ENCODE measurements at places on chromosomes 3 and 15.

- DNase-seq = no peak
Observed at GRCh38 chr3:168558728-168559411, 463.1 kb upstream of the GOLIM4 start.

DNA sequence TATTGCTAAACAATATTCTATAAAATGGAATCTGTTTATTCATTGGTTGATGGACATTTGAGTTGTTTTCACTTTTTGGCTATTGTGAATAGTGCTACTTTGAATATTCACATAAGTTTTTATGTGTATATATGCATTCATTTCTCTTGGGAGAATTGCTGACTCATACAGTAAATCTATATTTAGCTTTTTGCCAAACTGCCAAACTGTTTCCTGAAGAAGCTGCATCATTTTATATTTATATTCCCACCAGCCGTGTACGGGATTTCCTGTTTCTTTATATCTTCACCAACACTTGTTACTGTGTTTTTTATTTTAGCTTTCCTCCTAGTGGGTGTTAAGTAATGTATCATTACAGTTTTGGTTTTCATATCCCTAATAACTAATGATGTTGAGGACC, 12.5 kb upstream of the TCAIM start:
- DNase-seq = no peak

GRCh38 chr3:12194669-12195161, 36.0 kb upstream of the TIMP4 start:
- no peak for DNase-seq

DNA sequence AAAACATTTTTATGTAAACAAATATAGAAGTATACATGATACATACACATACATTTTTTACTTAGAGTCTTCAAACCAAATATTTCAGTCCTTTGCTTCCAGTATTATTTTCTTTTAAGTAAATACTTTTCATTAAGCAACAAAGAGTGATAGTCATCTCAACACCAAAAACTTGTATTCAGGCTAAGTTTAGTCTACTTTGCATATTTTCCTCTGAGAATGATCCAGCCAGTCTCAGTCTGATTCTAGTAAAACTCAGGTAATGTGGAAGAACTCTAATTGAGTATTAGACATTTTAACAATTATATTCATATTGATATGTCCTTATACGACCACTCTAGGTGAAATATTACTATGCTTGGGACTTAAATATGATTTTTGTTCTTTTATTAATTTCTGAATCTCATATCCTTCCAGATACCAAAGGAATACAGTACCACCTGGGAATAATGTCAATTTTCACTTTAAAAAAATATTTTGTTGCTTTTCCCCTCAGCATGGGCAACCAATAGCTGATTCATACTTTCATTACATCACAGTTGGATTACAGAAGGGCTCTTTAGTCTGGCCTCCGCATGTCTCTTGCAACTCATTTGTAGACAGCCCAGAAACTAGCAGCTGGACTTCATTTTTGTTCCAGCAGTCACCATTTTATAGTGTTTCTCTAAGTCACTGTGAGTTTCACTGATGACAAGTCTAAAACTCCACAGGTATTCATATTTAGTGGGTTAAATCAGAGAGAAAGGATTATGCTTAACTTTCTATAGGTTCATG, 390.4 kb downstream of the ZBTB20 start:
- no peak for DNase-seq

DNA sequence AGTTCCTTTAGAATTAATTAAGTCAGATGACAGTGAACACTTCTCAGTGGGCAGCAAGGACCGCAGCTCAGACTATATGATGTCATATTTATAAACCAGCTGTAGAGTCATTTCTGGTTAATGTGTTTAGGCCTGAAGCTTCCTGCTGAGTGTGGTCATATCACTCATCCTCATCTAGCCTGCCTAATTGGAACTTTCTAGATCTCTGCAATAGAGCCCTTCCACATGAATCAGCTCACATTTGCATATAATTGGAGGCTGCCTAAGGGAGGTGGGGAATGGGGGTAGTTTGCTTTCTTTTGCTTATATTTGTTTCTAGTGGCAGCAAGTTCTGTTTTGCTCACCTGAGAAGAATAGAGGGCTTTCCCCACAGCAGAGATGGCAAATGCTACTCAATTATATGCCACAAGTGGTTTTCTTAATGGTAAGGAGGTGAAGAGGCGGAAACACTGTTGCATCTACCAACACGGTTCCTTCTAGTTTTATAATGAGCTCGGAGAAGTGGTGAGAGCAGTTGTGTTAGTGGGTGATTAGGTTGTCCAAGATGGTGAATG, 148.1 kb downstream of the KLHL25 start:
- DNase-seq = no peak

DNA sequence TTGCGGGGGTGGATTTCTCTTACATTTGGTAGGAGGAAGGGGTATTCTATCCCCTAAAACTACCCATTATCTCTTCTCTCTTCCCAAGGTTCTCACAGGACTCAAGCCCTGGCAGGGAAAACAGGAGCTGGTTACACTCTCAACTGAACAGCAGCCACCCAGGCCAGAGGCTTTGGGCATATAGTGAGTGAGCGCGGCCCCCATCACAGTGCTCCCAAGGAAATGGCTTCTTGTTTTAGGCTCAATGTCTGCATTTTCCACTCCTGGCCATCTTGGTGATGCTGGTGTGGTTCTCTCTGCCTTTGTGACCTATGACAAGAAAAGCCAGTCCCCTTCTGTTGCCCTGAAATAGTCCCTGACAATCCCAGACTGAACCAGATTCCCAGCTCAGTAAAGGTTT, 50.1 kb downstream of the WDR76 start:
- no peak for DNase-seq

DNA sequence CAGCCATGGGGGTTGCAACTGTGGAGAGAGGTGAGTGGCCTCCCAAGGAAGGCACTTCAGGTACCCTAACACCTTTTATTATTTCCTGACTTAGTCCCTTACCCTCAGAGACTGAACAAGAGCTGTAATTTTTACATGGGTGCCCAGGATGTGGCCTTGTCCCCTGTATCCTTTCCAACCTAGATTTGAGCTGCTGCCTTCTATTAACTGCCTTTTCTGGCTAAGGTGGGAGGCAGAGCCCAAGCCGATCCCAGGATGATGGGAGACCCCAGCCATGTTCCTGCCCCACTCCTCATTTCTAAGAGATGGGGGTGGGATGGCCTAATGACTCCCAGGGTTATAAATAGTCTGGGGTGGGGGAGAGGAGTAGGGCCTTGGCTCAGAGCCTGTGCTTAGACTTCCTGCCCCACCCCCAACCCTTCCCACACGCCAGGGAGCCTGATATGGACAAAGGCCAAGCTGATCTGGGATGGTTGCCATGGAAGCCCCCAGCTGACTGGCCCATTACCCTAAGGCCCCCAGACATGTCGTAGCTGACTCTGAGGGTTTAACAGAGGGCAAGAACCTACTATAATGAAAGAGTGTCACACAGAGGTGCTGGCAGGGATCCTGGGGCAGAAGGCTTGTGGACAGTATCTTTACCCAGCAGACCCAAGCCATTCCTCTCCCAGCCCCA, 1.9 kb downstream of the KLHDC8B start:
- no peak for DNase-seq

DNA sequence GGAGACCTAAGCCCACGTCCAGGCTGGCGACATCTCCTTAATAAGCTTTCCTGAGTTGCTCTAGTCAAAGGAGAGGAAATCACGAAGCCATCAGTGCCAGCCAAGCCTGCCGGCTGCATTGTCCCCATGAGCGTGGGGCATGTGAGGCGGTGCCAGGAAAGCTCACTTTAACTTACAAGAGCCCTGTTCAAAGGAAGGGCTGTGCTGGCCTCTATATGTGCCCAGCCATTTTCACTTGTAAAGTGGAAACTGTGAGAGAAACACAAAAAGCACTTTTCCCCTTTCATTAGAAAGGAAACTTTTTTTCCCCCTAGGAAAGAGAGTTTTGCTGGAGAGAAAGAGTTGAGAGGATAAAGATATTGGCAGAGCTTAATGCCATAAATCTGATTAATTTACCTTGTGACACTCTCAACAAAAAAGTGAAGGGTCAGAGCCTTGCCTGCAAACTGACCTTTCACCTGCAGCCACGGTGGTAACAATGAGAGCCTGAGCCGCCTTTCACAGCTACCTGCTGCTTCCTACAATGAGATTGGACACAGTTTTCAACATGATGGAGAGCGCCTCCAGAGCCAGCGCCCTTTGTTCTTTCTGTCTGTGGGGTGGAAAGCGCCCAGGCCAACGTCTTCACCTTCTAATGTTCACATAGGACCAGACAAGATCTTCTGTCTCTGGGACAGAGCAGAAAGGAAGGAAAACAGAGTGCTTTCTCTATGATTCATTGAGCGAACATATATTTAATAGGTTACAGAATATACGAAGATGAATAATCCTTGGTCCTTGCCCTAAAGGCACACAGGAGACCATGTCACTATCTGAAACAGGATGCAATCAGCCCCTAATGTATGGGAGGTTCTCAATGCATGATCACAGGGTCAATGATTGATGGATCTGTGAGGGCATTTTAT, 233.1 kb upstream of the HES1 start:
- no peak for DNase-seq

DNA sequence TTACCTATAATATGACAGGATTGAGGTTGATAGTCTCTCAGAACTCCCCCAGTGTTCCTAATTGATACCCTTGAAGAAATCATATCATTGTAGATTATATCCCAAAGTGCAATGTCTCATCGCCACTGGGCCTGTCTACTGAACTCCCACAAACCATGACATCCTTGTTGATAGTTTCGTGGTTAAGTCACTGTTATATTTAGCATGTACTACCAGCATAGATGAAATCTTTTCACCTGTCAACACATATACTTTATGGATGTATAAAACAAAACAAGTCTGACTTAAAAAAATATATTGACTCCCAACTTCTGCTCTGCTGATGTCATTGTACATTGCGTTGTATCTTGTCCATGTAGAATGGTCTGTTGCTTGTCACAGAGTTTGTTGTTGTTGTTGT, 128.1 kb downstream of the IQCH start:
- no peak for DNase-seq

DNA sequence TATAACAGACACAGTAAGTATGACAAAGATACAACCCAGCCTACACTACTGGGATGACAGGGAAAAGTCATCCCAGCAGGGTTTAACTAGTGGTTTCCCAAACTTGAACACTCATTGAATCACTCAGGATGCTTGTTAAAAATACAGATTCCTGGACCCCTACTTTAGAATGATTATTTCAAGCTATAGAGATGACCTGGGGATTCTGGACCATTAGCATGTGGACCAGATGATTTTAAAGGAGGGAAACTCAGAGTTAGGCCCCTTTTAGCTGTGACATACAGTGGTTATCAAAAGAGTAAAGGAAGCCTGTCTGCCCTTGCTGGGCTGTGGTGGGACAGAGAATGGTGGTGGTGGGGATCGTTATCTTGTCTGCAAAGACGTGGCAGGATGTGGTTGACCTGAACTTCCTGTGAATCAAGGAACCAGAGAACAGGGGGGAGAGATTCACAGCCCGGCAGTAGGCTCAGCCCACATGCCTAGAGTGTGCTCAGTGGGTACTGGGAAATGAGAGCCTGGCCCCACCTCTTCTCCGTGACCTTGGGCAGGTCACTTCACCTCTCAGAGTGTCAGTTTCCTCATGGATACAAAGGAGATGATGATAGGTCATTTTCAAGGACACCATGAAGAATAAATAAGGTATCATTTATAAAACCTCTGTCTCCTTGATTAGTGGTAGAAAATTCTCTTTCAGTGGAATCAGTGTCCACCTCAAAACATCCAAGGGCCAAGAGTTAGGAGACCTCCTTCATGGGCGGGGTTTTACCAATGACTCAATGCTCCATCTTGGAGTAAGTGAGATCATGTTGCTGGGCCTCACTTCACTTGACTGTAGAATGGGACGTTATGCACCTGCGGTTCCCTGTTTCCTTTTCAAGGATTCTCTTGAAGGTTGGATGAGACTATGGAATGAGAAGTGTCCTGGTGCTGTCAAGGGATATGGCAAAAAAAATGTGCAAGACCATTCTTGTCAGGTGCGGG, 306.5 kb downstream of the RPLP1 start:
- peak; percentile 83 for DNase-seq

DNA sequence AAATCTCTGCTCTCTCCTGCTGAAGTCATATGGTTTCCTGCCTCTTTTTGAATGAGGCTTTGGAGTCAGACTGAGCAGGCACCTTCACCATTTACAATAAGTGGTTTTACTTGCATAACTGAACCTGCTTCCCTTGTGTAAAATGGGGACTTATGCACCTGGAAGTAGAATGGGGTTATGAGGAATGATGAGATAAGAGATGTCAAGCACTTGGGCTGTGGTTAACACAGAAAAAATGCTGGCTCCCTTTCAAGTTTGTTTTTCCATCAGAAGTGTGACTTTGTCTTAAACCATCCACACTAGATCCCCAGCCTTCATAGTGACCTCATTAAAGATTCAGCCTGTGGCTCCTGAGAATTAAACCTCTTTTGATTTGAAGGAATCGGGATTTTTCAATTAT, 5.2 kb downstream of the EXOSC7 start:
- no peak for DNase-seq

- no peak for DNase-seq
Observed at GRCh38 chr3:178419071-178419470, 117.2 kb upstream of the KCNMB2 start.

DNA sequence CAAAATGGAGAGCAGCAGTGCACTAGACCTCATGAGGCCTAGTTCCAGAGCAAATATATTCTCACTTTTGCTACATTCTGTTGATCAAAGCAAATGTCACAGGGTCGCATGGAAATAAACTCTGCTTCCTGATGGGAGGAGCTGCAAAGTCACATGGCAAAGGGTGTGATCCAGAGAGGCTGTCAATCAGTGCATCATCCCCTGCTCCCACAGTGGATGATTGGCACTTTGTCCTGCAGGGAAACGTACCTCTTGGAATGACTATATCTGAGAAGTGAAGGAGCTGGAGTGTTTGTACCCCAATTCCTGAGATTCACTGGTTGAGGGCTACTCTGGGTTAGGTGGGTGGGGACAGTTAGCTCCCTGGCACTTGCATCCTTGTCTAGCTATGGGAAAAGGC, 195.1 kb upstream of the CTDSPL start:
- DNase-seq = no peak

DNA sequence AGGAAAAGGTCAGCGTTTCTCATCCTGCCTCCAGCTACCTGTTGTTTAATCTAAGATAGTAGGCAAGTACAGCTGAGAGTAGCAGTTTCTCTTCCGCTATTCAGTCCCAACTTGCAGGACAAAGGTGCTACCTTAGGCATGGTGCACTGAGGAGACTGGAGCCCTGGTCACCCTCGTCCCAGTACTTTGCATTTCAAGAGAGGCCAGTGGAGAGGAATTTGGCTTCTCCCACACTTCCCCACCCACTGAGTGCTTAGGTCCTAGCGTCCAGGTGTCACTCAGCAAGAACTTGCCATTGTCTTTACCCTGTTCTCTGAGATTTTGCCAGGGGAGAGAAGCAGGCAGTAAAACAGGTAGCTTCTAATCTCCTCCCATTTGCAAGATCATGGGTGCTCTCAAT, 12.5 kb upstream of the RPN1 start:
- DNase-seq = no peak

DNA sequence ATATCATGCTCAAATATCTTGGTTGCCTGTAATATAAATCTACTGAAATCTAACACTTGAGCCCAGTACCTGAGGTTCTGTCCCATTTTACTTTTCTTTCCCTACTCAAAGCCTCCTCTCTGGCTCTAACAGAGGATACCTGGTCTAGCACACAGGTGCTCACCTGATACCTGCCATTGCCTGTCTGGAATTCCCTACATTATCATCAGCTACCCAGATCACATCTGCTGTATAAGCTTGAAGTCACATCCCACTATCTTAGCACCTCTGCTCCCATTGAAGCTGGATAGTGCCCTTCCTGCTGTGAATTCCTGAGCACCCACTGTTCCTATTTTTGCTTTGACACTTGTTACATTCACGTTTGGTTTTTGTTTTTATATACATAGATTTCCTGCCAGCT, 30.5 kb downstream of the GYG1 start:
- no peak for DNase-seq

Measured in activated naive CD4-positive, alpha-beta T cell treated with anti-CD3 and anti-CD28 coated beads, Interleukin-2, amount 50 U/mL, for 16 hours (primary cell).